ENCODE measurements at places on chromosomes 5 and 9.
A peak's percentile ranks its signal among the peaks of the same experiment; 100 is the strongest.

DNA sequence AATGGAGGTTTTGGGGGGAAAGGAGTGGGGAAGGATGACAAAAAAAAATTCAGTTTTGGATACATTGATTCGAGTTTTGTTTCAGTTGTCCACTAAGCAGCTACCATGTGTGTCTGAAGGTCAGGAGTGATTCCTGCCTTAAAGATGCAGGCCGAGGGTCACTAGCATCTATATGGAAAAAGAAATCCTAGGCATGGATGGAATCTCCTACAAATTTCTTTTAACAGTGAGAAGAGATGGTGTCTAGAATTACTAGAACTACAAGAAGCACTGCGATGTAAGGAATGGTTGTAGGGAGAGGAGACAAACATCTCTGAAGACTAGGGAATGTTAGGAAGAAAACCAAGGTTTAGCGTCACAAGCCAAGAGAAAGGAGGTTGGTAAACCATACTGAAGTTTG, 19.6 kb upstream of the TRIO start:
- DNase-seq = no peak

DNA sequence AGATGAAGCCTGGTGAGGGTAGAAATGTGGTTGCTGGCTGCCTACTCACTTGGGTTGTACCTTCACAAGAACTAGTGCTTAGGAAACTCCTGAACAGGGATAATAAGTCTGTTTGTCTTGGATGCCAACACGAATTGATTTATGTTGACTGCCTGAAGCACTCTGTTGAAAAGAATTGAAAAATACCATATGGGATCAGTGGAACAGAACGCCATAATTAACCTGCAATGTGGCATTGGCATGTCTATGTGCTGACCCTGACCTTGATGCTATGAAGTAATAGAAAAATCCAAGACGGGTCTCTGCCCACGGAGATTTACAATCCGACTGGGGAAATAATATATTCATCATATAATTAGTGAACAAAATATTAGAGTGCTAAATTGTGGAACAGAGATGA, 10.5 kb downstream of the LIX1 start:
- DNase-seq = no peak

DNA sequence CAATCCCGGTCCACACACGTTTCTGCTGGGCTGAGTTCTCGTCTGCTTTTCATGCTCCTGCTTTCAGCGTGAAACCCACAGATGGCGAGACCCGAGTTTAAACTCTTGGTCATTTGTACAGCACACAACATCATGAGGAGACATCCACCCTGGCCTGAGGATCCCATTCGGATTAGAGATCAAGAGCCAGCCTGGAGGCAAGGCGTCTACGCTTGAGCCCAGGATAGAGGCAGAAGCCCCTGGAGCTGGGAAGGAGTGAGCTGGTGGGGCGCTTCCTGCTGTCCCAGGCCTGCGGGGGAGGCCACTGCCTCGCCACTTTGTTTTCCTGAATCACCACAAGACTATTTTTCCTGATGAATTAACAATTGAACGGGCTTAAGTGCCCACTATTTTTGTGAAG, 281.9 kb upstream of the IRX4 start:
- DNase-seq = no peak

DNA sequence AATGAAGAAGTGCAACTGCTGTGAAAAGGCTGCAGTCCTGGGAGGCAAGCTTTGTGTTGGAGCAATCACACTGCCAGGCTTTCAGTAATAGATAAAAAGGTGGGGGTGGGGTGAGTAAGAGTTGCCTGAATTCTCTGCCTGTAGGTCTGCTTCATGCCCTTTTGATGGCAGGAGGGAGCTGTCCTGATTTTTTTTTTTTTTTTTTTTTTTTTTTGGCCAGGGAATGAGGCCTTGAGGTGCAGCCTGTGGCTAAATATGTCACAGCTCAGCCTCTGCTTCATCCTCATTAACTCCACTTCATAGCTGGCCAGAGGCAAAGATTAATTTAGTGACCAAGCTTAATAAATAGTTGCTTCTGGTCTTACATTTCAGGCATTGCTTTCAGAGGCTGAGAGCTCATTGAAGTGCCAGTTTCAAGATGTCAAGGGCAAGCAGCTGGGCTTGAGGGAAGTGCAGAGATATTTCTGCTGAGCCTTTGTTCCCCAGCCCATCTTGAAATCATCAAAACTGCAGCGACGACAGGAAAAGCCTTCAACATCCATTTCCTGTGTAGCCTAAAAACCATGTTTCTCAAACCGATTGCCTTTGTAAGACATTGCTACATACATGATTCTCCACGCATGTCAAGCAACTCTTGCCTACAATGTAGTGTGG, 134.7 kb downstream of the MACIR start:
- DNase-seq = peak; percentile 58
